NB4 (cell line): ENCODE measurements at places on chromosomes 1 and 21.

DNA sequence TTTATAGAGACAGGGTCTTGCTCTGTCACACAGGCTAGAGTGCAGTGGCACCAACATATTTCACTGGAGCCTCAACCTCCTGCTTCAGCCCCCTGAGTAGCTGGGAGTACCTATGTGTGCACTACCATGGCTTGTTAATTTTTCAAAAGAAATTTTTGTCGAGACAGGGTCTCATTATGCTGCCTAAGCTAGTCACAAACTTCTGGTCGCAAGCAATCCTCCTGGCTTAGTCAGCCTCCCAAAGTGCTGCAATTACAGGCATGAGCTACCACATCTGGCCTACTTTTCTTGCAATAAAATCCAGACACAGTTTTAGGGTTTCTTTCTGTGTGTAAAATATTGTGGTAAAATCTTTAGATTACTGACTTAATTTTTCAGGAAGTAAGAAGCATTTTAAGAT, 27.9 kb upstream of the NTPCR start:
- DNase-seq: no peak

DNA sequence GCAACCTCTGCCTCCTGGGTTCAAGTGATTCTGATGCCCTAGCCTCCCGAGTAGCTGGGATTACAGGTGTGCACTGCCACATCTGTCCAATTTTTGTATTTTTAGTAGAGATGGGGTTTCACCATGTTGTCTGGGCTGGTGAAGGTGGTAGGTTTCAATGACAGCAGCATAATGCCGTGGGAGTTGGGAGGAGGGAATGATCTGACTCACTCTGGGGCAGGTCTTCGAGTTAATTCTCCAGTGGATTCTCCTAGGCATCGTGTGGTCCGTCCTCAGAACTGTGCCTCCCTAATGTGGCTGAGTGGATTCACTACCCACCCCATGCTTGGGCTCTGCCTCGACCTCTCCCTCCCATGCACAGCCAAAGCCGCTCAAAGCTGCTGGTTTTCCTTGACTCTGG, 1.7 kb upstream of the GPR37L1 start:
- DNase-seq: no peak

- no peak for DNase-seq
Measured at GRCh38 chr1:58943776-58944175, 159.9 kb upstream of the JUN start.

DNA sequence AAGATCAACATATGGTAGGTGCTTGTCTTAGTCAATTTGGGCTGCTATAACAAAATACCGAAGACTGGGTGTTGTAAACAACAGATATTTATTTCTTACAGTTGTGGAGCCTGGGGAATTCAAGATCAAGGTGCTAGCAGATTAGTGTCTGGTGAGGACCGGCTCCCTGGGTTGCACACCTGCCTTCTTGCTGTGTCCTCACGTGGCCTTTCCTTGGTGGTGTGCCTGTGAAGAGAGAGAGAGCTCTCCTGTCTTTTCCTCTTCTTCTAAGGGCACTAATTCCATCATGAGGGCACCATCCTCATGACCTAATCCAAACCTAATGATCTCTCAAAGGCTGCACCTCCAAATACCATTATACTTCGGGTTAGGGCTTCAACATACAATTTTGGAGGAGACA, 45.8 kb upstream of the ATF3 start:
- no peak for DNase-seq
